Bronchial epithelial cell (primary cell): ENCODE measurements at places on chromosomes 16 and 17.

DNA sequence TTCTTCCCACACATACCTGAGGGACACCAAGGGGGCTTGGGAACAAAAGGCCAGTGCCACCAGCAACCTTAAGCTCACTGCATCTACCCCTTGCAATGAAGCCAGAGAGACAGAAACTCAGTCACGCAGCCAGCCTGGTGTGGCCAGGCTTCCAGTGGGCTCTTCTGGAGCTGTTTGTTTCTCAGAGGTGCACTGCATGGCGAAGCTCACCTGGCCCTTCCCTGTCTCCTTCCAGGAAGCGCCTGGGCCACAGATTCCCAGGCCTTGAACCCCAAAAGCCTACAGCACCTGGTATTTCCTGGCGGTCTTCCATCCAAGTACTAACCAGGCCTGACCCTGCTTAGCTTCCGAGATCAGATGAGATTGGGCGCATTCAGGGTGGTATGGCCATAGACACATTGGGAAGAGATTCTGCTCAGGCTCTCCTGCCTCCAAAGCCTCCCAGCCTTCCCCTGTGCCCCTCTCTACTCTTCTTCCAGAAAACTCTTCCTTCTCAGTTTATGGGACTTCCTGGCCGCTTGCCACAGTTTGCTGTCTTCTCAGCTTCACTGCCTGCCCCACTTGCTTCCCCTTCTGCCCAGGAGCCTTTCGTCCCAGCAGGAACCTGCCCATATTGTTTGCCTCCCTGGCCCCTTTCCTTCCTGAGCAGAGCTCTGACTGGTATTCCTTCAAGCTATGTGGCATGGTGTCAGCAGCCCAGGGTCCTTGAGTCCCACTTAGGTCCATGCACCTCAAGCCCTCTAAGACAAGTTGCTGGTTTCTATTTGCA, 1.6 kb downstream of the CISD3 start:
- no peak for DNase-seq

DNA sequence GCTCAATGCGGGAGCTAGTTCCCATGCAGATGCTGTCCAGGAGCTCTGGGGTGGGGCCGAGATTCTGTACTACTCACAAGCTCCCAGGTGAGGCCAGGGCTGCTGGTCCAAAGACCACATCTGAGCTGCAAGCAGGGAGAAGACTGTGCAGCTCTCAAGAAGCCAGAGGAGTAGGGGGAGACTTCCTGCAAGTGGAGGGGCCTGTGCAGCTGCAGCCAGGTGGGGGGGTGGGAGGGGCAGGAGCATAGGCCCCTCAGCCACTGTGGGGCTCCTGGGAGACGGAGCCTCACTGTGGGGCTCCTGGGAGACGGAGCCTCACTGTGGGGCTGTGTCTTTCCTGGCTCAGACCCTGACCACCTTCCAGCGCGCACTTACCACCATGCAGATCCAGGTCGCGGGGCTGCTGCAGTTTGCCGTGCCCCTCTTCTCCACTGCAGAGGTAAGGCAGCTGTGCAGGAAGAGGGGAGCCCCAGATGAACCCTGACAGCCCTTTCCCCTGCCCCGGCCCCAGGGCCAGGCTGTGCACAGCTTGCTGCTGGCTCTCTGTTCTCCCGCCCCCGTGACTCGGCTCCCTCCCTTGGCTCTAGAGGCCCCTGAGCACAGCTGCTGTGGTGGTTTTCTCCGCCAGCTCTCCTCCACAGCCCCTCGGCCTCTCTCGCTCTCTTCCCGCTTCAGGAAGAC, 24.3 kb upstream of the DNAI2 start:
- DNase-seq: no peak

DNA sequence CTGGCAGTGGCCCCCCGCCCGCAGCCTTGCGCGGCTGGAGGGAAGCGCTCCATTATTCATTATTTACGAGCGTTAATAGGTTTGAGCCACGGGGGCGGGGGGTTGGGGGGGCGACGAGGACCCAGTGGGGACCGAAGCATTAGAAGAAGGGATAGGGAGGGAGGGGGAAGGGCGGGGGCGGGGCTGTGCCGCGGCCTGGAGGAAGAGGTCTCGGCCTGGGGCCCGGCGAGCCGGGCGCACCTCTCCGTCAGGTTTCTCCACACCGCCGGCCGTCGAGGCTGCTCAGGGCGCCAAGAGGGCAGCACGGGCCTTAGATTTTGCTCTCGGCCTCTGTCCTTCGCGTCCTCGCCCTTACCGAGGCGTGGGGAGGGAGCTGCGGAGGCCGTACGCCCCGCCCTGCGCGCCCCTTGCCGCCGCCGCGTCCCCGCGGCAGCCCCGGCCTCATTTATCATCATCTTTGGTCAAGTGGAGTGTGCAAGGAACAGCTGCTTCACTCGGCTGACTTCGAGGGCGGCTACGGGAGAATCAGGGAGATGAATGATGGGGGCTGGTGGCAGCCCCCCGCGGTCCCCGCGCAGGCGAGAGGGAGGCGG, 54.2 kb downstream of the SREBF1 start:
- DNase-seq: no peak

GRCh38 chr17:80246266-80246681, 14.4 kb upstream of the RNF213 start:
- no peak for DNase-seq

DNA sequence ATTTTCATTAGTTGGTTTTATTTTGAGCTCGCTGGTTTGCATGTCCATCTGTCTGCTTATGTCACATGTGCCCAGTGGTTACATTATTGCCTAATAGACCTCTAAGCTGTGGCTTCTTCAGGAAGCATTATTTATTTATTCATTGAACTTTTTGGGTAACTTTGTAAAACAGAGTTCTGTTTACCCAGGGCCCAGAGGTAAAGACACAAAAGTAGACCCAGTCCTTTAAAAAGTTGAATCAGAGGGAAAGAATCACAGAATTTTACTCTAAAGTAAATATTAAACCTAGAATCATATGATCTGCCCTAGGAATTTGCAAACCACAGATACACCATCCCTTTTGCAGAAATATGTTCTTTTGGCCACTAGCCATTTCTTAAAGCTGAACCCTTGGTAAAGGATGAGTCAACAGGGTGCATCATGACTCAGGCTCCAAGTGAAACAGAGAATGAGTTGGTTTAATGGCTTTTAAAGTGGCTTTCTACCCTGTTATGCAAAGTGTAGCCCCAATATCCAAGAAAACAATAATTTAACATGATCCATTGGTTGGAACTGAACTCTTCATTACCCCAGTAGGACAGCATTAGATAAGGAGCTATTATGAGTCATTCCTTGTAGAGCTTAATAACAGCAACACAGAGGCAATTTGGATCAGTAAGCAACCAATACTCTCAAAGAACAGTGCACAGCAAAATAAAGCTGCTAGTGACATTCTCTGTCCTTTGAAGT, 236.3 kb downstream of the KCNJ2 start:
- DNase-seq: peak; percentile 96

DNA sequence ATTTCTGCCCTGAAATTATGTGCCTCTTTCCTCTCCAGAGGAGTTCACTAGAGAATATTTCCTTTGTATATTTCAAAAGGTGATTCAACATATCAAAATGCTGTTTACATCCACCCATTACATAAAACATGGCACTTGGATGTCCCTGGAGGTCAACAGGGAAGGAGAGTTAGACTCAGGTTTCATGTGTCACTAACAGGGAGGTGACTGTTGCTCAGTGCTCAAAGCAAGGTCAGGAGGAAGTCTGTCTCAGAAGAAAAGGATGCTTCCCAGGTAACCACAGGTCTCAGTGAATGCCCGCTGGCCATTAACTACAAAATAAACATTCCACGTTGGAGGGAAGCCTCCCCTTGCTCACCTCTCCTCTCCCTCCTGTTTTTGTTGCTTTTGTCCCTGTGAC, 198.6 kb downstream of the AXIN2 start:
- peak; percentile 58 for DNase-seq

GRCh38 chr16:78069913-78070312, 29.5 kb upstream of the WWOX start:
- DNase-seq: no peak

GRCh38 chr17:18933102-18934058, 18.6 kb upstream of the SLC5A10 start:
- DNase-seq: no peak

- DNase-seq: no peak
These were observed 28.0 kb downstream of the DCUN1D3 start for GRCh38 chr16:20871941-20872815.

DNA sequence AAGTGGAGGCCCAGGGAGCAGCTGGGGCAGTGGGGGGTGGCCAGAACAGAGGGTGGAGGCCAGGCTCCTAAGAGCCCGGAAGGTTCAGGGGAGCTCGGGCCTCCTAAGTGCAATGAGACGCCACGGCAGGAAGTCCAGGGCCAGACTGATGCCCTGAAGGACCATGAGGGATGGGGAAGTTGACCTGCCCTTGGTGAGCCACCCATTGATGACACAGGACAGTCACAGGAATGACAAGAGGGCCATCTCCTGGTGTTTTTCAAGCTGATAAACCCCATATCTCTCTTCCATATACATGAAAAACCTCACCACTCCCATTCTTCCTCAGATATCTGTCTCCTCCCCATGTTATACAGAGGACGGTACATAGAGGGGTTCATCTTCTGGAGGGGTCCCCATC, 5.8 kb upstream of the MRPL58 start:
- DNase-seq: no peak

DNA sequence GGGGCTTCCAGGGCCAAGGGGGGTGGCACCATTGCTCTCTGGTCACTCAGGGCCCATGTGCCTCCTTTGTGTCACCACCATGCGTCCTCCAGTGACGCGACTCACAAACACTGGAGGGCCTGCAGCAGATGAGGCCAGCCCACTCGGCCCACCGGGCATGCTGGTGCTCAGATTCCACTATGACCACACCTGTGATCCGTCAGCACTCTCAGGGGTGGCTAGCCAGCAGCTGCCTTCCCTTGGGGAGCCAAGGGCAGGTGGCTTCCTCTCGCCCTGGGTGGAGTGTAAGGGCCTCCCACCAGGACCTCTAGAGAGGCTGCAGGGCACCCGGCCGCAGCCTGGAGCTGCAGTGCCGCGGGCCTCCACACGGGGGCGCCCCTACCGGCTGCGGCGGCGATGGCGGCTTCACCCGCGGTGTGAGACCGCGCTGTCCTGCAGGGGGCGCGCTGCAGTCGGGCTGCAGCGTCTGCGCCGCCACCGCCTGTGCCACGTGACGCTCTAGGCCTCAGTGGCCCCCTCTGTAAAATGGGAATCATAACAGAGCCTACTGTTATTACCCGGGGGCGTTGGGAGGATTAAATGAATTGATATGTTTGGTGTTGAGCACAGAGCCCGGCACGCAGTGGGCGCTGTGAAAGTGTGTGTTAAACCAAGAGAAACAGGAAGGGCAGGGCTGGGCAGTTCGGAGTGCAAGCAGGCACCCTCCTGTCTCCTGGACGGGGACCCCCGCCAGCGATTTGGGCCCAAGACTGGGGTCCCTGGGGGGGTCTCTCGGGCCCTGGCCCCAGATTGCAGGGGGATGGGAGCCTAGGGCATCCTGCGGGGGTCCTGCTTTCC, 192.4 kb upstream of the GSE1 start:
- no peak for DNase-seq

- DNase-seq: peak; percentile 83
These were observed 5.8 kb upstream of the TNRC6A start for GRCh38 chr16:24723663-24724062.

- no peak for DNase-seq
These were observed 25.7 kb upstream of the SLC39A11 start for GRCh38 chr17:73118139-73118538.

DNA sequence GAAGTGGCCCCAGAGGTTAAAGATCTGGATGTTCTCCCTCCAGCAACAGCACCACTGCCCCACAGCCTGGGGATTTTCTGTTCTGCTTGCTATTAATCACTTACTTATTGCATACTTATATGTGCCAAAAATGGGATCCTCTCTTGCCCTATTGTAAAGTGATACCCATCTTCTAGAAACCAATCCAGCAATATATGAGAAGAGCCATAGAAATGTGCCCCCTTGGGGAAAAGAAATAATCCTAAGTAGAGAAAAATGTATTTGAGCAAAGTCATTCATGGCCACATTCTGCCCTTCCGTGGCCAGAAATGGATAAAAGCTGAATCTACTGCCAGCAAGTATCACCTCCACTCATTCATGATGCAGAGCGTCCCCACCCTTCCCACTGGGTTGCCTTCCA, 20.9 kb downstream of the SOST start:
- no peak for DNase-seq

DNA sequence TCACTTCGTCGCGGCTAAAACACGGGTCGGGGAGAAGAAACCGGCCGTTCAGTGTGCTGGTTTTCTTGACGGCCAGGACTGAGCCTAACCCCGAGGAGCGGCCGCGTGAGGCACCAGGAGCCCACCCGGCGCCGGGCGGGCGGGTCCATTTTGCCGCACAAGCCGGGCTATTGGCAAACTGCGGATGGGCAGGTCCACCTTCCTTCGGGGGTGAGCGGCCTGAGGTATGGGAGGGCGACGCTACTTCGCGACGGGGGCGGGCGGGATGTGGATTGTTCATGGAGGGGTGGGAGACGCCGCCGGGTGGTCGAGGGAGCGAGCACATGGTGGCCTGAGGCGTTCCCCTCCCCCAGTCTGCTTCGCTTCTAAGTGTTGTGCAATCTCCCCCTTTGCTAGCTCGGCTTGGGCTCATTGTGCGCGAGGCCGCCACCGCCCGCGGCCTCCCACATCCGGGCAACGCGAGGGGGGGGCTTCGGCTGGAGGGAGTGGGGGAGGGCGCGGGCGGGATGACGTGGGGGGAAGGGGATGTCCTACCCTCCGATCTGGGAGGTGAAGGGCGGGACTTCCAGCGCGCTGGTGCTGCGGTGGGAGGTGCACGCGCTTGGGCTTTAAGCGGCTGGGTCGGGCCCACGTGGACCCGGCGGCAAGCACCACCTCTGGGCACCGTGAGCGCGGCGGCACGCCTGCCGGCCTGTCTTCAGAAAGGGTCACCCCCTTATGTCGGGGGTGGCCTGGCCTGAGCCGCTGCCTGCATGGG, 5.9 kb upstream of the CD68 start:
- peak; percentile 54 for DNase-seq

DNA sequence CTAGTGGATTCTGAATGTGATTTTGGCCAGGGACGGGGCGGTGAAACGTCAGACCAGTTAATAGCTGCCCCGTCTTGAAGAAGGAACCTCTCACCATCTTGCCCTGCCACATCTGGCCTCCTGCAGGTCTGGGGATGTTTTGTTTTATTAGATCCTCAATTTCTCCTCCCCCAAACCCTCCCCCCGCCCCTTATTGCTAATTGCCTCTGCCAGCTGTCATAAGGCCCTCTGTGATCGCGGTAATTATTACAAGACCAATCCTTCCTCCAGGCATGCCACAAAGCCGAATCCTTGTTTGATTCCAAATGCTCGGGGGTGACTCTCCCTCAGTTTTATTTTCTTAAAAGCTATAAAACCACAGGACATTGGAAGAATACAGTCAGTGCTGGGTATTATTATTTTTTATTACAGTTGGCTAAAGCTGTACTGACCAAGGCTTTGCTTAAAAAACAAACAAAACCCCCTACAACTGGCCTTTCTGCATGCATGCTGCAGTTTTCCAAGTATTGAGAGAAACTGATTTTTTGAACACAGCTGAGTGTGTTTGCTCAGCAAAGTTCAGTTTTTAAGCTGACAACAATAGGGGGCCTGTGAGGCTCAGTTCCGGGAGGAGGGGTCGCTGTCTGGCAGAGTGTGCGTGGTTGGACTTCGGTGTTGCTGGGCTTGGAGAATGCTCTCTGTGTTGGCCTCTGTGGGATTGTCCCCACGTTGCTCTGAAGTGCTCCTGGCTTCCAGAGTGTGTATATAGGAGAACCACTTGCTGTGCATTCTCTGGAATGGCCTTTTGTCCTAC, 1.7 kb downstream of the KSR1 start:
- no peak for DNase-seq
